ENCODE measurements at places on chromosomes 12 and 14. TPM values are rescaled to one million over a fixed set of nuclear protein-coding genes. Genes with fewer than 3 reads are reported as not detected.

- no peak for DNase-seq
Observed at GRCh38 chr12:116209503-116209902, 68.0 kb downstream of the MED13L start.

DNA sequence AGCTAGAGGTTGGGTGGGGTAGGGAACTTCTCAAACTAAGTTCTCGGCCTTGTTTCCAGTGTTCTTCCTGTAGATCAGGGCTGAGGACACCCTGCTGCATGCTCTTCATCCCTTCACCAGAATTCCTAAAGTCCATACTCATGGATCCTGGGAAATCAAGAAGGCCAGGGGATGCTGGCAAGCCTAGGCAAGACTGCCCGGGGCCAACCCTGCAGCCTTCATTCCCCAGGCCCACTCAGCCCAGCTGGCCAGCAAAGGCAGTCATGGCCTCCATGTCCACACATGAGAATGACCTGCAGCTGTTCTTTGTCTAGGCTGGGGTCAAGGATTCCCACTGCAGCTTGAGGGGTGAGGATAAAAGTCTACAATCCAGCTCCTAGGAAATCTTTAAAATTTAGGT is 109.3 kb upstream of the ETV6 start:
- DNase-seq, result no peak

- no peak for DNase-seq
Observed at GRCh38 chr12:52189376-52190174, 2.2 kb downstream of the KRT80 start.

DNA sequence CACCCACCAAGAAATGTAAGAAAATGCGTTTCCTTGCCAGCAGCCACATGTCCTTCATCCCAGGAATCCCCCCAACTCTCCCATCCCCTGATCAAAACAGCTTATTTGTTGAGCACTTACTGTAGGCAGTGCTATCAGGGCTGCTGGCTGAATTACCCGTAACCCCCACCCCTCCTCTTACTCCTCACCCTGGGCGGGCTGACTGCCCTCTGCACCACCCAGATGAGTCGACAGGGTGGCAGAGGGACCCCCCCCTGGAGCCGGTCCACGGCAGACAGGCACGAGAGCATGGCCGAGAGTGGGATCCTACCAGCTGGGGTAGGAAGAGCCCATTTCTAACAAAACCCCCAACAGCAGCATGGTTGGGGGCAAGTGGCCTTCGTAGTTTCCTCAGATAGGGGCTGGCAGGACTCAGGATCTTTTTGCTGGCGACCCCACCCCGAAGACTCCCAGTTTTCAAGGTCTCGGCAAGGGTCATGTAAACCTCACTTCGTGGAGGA is 1.1 kb upstream of the RHOF start:
- DNase-seq, result peak; percentile 83

GRCh38 chr12:63238892-63239291 is 87.9 kb upstream of the AVPR1A start:
- DNase-seq, result no peak

GRCh38 chr12:50661300-50662115 is 102.4 kb upstream of the ATF1 start:
- DNase-seq, result no peak

DNA sequence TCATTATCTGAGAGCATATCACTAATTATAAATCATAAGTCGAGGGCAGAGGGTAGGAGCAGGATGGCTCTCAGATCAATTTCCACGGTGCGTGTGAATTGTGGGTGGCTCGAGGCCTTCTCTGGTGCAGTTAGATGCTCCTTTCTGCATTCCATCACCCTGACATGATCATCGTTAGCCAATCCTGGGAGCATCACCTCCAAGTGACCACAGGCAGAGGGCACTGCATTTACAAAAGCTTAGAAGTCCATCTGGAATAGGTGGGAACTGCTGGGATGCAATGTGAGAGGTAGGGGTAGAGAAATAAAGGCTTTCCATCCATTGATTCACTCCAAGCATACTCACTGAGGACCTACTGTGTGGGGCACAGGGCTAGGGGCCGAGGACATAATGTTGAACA is 538.2 kb upstream of the TBX3 start:
- no peak for DNase-seq

GRCh38 chr14:100416921-100417860 is 94.1 kb downstream of the SLC25A47 start:
- peak; percentile 54 for DNase-seq

DNA sequence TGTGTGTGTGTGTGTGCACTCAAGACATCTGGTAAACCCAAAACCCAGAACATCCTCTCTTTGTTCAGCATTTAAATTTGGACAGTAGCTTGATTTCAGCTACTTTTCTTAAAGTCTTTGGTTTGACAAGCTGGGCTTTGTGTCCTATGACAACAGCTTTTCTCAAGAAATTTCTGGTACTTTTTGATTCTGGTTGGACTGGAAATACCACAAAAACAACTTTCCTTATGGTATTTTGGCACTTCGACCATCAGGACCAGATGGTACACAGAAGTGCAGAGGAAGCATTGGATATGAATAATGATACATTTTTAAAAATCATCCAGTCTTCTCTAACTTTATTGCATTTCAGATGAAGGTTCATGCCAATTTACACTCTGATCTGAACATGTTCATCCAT is 286.6 kb upstream of the FLRT2 start:
- DNase-seq, result no peak

GRCh38 chr14:60220084-60220483 is 28.9 kb upstream of the PPM1A start:
- DNase-seq, result no peak

DNA sequence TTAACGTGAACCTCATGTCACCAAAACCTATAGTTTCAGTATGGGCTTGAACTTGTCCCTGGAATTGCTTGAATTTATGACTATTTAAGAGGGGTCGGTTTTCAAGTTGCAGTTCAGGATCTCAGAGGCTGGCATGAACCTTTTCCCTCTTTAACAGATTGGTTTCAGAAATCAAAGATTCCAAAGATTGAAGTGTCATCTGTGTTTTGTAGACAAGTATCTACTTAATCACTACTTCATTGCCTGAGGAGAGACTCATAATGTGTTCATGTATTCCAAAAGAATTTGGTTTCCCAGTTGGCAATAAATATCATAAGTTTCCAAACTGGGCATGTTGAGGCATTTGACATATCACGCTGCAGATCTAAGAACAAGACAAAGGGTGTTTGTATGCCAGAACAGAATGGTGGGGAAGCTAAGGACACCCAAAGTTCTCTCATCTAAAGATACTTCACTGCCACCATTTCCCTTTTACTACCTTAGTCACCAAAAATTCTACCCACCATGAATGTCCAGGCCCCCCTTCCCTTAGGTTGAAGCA is 199.5 kb downstream of the NUAK1 start:
- DNase-seq, result no peak

DNA sequence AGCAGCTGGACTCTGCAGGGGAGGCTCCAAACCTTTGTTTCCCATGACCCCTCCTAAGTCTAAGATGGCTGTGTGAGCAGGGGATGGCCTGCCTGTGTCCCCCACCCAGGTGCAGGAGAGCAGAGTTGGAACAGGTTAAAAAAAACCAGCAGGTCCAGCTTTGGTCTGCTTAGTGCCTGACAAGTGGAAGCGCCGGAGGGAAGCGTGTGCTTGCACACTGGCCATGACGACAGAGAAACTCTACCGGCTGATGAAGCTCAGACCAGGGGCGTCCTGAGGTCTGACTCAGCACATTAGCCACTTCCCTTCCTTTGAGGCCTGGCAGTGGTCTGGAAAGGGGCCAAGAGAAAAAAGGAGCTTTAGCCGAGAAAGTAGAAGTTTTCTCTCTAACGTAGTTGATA is 280.1 kb downstream of the VRK1 start:
- peak; percentile 68 for DNase-seq

GRCh38 chr14:71117839-71118743 is 210.8 kb downstream of the PCNX1 start:
- no peak for DNase-seq

DNA sequence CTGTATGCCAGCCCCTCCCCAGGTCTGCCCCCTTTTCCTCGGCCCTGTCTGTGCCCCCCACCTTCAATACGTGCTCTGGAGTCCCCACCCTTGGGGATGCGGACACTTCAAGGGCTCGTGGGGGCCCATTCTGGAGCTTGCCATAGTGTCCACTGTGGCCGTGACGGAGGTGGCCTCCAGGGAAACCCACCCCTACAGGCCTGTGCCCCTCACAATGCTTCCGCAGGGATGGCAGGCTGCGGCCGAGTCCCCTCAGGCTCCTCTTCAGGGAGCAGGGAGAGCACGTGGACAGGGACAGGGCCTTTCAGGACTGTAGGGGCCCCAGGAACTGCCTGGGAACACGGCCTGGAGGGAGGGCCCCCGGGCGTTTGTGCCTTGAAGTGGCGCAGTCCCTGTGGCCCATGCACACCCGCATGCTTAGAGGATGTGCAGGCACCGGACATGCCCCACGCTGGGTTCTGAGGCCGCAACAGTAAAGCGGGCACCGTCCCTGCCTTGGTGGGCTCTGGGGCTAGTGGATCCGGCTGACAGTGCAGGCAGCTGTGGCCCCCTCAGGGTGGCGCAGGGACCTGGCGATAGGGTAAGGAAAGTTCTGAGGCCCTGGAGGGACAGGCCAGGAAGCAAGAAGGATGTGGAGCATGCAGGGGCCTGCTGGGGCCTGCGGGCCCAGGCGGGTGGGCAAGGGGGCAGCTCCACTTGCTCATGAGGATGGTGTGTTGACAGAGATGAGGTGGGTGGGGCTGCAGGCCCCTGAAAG is 209.0 kb upstream of the RTL1 start:
- peak; percentile 55 for DNase-seq

DNA sequence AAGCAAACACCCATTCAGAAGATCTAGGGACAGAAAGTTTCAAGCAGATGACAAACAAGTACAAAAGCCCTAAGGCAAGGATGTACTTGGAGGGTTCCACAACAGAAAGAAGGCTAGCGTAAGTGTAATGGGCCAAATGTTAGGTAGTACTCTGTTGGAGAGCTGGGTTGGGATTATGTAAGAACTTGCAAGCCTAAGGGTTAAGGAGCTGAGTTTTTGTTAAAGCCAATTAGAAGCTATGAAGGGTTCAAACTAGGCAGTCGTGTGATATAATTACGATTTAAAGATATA is 41.4 kb downstream of the HECTD1 start:
- no peak for DNase-seq

- DNase-seq, result no peak
Observed at GRCh38 chr14:65361920-65362319, 50.6 kb upstream of the FUT8 start.

- DNase-seq, result no peak
Observed at GRCh38 chr14:68575426-68575825, 217.4 kb downstream of the ZFP36L1 start.

GRCh38 chr14:78292003-78292402 is 121.8 kb downstream of the NRXN3 start:
- no peak for DNase-seq

Gene AHNAK2
- polyA plus RNA-seq, result 2.4 TPM

Gene RASSF9
- 0.60 TPM for polyA plus RNA-seq

Gene KRT5
- not detected for polyA plus RNA-seq

Gene BATF
- 17.1 TPM for polyA plus RNA-seq

Gene CMKLR1
- polyA plus RNA-seq, result 6.5 TPM

Gene PKP2
- polyA plus RNA-seq, result 45.2 TPM

Gene NFE2
- 0.45 TPM for polyA plus RNA-seq

Gene CAPZA3
- not detected for polyA plus RNA-seq

Gene GPR68
- polyA plus RNA-seq, result 1.4 TPM

Gene VEZT
- polyA plus RNA-seq, result 19.9 TPM

Gene GALNT4
- polyA plus RNA-seq, result 3.6 TPM

Gene KRT2
- polyA plus RNA-seq, result 0.38 TPM

Gene TOMM20L
- not detected for polyA plus RNA-seq

Gene IL31
- polyA plus RNA-seq, result not detected

Gene ETV6
- 17.3 TPM for polyA plus RNA-seq

Gene NPFF
- polyA plus RNA-seq, result not detected

All from sigmoid colon (tissue), 7 donors.